Fibroblast of skin of left quadriceps (primary cell): ENCODE measurements at places on chromosomes 4 and X.

- DNase-seq = no peak
Observed at GRCh38 chr4:127995776-127996175, 30.6 kb downstream of the ABHD18 start.

DNA sequence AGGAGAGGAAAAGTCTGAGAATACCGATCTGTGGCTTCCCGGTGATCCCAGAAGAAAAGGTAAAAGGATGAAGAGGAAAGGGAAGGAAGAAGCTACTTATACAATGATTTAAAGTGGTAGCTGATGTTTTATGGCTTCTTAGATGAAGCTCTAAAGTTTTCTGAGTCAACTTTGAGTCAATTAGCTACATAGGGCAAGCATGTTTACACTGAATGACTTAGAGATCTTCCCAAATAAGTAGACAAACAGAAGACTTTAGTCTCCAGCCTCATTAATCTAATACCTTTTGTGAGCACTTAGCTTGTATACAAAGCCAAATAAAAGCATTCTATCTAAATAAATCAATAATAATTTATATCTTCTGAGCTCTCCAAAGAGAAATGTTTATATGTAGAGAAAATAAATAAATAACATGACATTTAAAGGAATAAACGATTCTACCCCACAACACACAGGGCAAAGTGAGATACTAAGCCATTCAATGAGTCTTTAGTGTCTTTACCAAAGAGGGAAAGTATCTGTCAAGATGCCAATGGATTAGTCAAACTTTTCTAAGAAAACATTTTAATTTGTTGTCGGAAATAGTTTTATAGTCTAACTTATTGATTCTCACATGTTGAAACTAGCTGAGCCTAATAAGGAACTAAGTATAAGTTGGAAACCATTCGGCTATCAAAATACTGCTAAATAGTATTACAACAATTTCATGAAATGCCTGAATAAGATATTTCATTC, 46.0 kb upstream of the TMEM184C start:
- DNase-seq = no peak

- no peak for DNase-seq
Observed at GRCh38 chrX:19904778-19905367, 17.5 kb upstream of the SH3KBP1 start.

DNA sequence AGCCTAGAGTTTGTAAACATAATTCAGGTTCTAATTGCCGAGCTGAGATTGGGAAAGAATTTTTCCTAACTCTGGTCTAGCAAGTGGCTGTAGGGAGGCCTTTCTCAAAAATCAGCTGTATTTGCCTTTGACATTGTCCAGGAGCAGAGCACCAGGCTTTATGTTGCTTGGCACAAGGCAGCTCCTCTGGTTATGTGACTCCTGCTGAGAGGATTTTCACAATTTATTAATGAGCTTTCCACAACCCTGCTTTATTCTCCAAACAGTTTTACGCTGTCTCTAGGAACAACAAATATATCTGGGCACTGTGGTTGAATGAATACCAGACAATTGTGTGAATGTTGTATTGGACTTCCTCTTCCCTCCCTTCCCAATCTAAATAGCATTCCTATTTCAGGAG, 14.9 kb downstream of the LSM6 start:
- no peak for DNase-seq

GRCh38 chrX:72002875-72003274, 92.2 kb downstream of the NHSL2 start:
- DNase-seq = no peak

DNA sequence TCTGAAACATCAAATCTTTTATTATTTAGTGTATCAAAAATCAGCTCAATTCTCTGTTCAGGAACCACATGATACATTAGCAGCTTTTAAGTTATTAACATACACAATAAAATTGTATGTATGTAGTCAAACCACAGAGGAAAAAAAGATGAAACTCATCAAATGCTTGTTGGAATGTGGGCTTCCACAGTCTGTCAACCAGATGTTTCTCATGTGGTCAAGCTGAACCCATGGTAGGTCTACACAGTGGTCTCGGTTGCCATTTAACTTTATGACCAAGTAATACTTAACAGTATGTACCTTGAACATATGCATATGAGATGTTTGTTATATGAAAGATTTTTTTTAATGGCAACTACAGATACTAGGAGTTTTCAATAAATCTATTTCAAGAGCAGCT, 427.8 kb downstream of the IL15 start:
- peak; percentile 39 for DNase-seq

- no peak for DNase-seq
Observed at GRCh38 chr4:40157436-40157835, 39.4 kb upstream of the RHOH start.

GRCh38 chr4:7989654-7990053, 50.0 kb upstream of the AFAP1 start:
- no peak for DNase-seq

DNA sequence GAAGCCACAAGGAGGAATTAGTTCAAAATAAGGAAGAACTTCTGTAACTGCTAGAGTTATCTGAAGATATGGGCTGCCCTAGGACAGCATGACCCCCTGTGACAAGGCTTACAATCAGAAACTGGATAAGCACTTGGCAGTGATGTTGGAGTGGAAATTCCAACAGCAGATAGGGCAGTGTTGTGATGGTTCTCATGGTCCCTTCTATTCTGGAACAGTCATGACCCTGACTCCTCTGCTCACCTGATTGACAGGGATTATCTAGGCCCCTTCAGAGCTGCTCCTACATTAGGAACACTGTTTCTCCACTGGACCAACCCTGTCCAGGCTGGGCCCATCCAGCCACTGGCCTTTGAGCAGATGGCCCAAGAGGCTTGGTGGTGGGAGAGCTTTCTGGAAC, 17.9 kb downstream of the NALF2 start:
- no peak for DNase-seq

GRCh38 chrX:119145241-119145653, 17.6 kb upstream of the KIAA1210 start:
- DNase-seq = no peak

DNA sequence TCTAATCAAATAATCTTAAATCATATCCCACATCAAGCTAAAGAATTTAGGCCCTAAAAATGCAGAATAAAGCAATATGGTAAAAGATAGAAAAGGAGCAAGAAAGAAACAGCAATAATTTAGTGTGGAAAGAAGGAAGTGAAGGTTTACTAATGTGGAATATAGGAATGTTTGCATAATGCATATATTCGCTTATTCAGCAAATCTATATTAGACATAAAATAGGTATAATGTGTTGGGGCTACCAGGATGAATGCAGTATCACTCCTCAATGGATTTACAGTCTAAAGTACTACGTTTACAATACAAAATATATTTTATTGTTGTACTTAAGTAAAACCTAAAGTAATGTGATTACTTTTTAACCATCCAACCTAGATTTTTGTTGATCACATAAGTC, 4.7 kb downstream of the CENPE start:
- DNase-seq = no peak

GRCh38 chr4:142960126-142960525, 114.0 kb upstream of the INPP4B start:
- no peak for DNase-seq

- no peak for DNase-seq
Observed at GRCh38 chr4:127656047-127656680, 23.4 kb downstream of the INTU start.

- DNase-seq = no peak
Observed at GRCh38 chrX:114903618-114904017, 113.8 kb downstream of the IL13RA2 start.

GRCh38 chr4:137452799-137453198, 79.5 kb downstream of the PCDH18 start:
- no peak for DNase-seq

- DNase-seq = no peak
Observed at GRCh38 chrX:118495958-118496762, 545 bp downstream of the DOCK11 start.

GRCh38 chr4:40484346-40485090, 145.1 kb downstream of the RBM47 start:
- DNase-seq = no peak

- DNase-seq = no peak
Observed at GRCh38 chr4:174358410-174358809, 74.7 kb downstream of the CEP44 start.

DNA sequence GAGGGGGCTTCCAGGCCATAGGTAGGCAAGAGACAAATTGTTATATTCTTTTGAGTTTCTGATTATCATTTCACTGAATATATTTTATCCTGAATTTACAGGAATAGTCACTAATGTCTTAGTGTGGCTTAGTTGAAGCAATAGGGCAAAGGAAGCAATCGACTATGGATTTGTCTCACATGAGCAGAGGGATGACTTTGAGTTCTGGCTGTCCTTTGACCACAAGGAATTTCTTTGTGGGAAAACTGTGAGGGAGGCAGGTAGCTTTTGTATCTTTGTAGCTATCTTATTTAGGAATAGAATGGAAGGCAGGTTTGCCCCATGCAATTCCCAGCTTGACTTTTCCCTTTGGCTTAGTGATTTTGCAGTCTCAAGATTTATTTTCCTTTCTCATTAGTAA, 207.3 kb upstream of the ANXA10 start:
- no peak for DNase-seq

DNA sequence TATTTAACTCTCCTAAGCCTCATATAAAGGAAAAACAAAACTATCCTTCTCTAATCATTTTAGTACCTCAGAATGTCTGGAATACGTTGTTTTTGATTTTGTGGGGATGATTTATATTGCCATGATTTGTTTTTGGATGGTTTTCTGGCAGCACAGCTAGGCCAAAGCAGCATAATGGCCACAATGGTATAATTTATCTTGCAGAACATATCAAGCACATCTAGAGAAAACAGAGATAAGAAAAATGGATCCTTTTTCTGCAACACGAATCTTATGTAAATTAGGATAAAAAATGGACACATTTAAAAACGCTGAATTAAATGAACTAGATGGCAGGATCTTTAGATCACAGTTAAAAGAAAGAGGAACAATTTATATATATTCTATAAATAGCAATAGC, 269.9 kb upstream of the FAT4 start:
- no peak for DNase-seq

DNA sequence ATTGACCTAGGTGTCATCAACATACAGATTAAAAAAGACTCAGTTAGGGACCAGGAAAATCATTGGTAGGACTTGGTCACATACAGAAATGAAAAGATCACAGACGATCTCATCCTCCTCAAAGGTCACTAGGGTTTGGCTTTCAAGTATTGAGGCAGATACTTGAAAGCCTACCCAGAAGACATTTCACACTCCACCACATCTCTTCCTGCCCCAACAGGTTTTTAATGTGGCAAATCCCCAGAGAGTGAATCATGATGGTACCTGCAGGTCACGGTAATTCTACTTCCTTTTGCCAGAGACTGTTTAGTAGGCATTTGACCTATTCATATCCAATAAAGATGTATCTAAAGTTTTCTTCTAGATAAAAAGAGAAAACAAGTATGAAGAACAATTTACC, 44.1 kb downstream of the INPP4B start:
- no peak for DNase-seq

DNA sequence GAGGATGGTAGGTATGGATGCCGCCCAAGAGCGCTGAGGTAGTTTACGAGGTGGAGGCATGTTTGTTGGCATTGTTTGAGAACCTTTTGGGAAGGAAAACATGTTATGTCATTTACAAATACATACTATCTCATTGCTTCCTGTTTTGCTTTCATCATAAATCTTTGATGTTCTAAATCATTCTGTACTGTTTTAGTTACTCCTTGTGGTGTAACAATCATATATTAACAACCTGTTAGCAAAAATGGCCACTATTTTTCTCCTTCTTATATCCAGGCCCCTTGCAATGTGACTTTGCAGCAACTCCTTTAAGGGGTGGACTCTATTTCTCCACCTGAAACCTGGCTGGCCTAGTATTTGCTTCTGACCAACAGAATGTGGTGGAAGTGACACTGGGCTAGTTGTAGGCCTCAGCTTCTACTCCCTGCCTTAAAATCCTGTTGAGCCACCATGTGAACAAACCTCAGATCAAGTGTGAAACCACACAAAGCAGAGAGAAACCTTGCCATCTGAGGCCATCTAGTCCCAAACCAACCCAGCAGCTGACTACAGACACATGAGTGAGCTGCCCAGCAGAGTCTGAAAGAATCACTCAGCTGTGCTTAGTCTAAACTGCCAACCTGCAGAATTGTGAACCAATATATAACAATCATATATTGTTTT, 15.8 kb upstream of the CXorf38 start:
- DNase-seq = no peak

- DNase-seq = no peak
Observed at GRCh38 chr4:67587156-67587555, 28.6 kb downstream of the STAP1 start.

DNA sequence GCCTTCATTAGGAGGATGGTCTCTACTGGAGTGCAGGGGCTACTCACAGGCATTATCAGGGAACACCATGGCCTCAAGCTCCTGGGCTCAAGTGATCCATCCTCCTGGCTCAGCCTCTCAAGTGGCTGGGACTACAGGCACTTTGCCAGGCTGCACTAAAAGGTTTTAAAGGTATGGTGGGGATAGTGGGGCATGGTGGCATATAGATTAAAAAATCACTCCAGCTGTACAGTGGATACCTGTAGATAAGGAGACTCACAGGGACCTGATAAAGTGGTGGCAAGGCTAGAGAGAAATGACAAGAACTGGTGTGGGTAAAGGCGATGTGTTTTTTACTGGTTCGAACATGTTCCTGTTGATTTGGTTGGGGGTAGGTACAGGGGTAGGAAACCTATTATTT, 5.9 kb downstream of the ZAR1 start:
- DNase-seq = no peak

DNA sequence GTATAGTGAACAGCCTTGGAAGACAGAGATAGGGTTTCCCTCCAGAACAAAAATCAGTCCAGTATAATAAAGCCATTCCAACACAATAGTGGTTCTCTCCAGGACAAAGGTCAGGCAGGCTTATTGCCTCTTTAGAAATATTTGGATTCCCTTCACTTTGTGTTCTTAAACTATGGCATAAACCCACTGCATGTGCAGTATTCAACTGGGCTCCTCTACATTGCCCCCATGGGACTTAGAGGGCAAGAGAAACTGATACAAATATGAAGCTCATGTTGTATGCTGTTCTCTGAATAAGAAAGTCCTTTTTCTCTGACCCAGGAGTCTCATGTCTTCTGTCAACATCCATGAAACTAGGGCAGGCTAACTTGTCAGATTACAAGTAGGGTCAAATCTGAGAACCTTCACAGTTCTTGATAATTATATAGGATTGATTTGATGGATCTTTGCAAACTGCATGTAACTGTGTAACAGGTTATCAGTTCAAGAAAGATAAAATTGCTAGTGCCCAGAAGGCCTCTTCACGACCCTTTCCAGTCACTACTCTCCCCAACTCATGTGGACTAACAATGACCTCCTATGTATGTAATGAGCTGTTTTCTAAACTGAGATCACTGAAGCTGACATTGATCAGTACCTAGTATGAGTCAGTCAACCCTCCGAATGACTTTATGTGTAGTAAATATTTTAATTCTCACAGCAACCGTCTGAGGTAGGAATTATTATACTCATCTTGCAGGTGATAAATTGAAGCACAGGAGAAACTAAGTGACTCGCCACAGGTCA, 31.9 kb upstream of the FAM9C start:
- no peak for DNase-seq

GRCh38 chrX:73922856-73923455, 360.0 kb downstream of the CHIC1 start:
- DNase-seq = no peak
